ENCODE measurements at places on chromosomes 5 and 9.

DNA sequence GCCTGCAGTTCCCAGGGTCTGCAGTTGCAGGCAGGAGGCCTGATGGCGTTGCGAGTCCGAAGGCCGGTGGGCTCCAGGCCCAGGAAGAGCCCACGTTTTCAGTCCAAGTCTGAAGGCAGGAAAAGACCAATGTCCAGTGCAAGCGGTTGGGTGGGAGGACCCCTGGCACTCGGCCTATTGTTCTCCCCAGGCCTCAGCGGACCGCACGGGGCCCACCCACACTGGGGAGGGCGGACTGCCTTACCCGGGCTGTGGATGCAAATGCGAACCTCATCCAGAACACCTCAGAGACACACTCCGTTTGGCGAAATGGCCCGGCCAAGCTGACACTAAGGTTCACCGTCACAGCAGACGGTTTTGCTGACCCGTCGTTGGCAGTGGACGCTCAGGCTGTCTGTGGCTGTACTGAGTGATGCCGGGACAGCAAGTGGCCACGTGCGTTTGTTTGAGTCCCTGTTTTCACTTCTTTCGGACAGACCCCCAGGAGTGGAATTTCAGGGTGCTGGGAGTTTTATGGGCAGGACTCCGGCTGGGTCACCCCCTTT, 10.2 kb upstream of the SEC16A start:
- DNase-seq, result no peak

GRCh38 chr5:160747987-160748386, 104.0 kb downstream of the ATP10B start:
- no peak for DNase-seq

DNA sequence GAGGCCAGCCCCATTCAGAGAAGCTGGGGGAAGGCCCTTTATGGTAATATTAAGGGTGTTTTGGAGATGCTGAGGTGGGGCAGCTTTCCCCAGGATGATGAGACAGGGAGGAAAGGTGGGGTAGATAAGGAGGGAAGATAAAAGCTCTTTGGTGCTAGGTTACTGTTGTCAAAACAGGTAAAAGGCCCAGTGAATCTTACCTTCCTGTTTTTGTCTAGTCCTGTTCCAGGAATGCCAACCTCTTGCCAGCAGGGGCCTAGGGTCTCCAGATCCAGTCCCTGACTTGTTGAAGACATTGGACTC, 797 bp upstream of the CCL27 start:
- DNase-seq, result no peak

DNA sequence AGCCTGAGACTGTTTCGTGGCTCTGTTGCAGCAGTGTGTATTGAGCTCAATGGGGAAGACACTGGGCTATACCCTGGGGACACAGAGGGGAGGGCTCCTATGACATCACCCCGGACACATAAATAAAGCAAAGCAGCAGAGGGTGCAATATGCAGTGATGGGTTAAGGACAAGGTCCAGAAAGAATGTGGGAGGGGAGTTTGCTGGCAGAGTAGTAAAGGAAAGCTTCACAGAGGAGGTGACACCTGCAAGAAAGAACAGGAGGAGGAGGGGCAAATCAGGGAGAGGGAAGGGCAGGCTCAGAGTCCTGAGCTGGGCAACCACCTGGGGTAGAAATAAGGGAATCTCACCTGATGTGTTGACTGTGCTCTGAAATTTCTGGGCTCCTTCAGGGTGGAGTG, 35.3 kb upstream of the CDKN2AIPNL start:
- DNase-seq, result no peak

- DNase-seq, result no peak
Observed at GRCh38 chr9:121853617-121854395, 202.4 kb downstream of the DAB2IP start.

DNA sequence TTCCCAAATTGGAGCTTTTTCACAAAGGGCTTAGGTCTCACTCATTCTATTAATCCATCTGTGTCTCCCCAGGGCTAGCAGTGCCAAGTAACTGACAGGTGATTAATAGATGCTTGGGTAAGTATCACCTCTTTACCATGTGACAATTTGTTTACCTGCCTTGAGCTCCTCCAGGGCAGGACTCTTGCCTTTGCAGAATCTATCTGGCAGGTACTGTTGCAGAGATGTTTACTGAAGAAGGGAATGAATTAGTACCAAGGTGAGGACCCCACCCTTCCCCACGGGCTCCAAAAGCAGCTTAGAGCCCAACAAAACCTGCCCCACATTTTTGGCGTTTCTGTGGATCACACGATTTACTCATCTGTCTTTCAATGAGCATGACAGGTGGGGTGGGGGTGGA, 698 bp upstream of the TGFBI start:
- DNase-seq, result no peak

- no peak for DNase-seq
Observed at GRCh38 chr9:127144670-127145445, 22.4 kb upstream of the ANGPTL2 start.

DNA sequence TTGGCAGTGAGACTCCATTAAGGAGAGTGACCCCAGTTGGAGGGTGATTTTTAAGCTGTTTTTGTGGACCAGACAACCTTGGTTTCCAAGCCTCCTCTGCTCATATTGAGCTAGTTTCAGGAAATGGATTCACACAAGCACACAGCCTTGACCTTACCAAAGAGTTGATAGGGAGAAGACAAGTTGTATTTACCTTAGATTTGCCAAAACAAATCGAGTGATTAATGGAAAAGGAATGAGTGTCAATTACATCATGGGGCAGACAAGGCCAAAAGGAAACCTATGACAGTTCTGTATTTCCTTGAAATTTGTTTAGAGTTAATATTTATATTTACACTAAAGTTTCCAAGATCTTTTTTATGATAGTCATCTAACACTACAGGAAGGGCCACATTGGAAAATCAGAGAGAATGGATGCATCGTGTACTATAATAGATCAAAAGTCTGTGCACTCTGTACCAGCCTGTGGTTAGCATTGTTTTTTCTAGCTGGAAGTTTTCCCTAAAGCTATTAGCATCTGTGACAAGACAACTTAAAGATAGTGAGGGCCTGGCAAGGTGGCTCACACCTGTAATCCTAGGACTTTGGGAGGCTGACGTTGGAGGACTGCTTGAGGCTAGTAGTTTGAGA, 86.0 kb upstream of the FER start:
- DNase-seq, result no peak

GRCh38 chr9:12230708-12231107, 462.5 kb upstream of the TYRP1 start:
- DNase-seq, result no peak

DNA sequence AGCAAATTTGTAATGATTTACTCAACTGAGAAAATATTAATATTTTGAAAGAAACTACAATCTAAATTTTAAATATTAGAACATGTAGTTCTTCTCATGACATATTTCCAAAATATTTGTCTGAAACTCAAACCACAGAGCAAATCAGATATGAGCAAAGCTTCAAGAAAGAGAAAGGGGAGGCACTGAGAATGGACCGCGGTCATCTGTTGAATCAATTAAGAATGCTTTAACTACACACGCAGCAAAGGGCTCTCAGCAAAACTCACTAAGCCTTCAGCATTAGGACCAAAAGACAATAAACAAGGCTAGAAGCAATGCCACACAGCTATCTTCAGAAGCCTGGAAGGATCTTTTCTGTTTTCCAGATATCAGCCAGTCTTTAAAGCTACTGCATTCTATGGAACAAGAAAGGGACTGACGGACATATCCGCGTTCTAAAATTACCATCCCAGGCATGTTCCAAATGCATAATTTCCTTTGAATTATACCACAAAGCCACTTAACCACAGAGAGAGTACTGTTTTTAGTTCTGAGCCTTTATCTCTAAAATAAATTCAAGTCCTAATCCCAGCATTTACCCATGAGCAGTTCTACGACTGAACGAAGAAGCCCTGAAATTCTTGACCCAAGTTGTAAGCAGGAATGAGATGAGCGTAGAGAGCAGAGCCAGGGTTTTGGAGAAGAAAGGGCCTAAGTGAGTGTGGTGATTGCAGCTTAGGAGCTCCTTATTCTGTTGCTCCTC, 513.5 kb downstream of the AGTPBP1 start:
- DNase-seq, result no peak

GRCh38 chr9:93223260-93224180, 39.6 kb downstream of the WNK2 start:
- no peak for DNase-seq

GRCh38 chr5:161105525-161105924, 253.5 kb upstream of the ATP10B start:
- DNase-seq, result no peak

GRCh38 chr9:98818764-98819163, 11.3 kb downstream of the GALNT12 start:
- DNase-seq, result no peak

DNA sequence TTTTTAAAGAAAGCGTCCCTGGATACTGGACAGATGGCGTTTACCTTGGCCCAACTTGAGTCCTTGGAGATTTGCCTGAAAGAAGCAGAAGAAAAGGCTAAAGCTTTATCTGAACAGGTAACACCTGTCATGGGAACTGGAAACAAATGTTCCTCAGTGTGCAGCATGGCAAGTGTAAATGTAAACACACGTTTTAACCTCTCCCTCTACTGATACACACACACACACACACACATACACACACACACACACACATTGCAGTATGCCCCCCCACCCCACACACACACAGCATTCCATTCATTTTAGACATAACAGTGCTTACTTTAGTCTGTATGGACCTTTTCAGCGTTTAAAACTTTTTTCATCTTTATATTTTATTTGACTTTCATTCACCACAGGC, 51.1 kb downstream of the CCDC192 start:
- no peak for DNase-seq

GRCh38 chr5:42927730-42928129, 112.4 kb downstream of the ANXA2R start:
- no peak for DNase-seq

DNA sequence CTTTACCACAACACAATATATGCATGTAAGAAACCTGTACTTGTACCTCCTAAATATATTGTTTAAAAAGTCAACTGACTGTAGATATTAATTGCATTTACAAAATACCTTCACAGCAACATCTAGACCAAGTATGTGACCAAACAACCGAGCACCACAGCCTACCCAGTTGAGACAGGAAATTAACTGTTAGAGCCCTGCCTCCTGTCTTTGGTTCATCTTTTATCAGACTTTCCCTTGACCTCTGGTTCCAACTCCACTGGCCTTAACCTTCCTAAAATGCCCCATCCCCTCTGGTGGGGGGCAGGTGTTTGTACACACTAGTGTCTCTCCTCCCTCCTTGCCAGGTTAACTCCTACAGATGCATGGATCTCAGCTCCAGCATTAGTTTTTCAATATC, 155.0 kb upstream of the PANK3 start:
- DNase-seq, result no peak

DNA sequence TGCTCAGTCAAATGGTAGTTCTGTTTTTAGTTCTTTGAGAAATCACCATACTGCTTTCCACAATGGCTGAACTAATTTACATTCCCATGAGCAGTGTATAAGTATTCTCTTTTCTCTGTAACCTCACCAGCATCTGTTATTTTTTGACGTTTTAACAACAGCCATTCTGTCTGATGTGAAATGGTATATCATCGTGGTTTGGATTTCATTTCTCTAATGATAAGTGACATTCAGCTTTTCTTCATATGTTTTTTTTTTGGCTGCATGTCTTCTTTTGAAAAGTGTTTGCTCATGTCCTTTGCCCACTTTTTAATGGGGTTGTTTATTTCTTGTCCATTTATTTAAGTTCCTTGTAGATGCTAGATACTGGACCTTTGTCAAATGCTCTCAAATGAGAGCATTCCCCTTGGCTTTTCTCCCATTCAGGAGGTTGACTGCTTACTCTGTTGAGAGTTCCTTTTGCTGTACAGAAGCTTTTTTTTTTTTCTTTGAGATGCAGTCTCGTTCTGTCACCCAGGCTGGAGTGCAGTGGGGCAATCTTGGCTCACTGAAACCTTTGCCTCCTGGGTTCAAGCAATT, 58.7 kb upstream of the RGMB start:
- DNase-seq, result no peak

- DNase-seq, result peak; percentile 62
Observed at GRCh38 chr5:32446630-32447029, 2.1 kb upstream of the ZFR start.

DNA sequence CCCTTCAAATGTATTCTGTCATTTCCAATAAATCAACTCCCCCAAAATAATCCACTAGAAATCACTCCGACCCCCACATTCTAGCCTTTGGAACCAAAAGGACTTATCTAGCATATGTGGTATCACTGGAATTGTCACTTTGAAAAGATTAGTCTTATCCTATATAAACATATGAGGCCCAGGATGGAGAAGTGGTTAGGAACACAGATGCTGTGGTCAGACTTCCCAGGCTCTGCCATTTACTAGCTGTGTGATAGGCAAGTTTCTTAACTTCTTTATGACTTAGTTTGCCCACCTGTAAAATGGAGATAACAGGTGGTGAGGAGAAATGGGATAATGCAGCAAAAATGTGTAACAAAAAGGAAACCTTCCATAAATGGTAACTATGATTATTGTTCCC, 62.0 kb upstream of the GLRX start:
- DNase-seq, result no peak

- DNase-seq, result no peak
Observed at GRCh38 chr9:98887918-98888510, 55.7 kb upstream of the COL15A1 start.

DNA sequence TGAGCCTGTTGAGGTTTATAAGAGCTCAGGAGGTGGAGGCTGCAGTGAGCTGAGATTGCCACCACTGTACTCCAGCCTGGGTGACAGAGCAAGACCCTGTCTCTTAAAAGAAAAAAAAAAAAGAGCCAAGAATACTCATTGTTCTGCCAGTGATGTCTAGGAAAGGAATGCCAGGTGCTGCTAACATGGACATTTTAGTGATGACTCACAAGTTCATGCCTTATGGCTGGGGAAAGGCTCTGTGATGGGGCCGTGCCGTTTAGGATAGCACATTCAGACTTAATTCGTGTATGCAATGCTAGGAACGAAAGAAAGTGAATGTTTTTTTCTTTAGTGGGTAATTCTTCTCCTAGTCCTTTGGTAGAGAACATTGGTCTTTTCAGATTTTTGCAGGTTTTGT, 134.2 kb downstream of the ARHGAP26 start:
- no peak for DNase-seq

DNA sequence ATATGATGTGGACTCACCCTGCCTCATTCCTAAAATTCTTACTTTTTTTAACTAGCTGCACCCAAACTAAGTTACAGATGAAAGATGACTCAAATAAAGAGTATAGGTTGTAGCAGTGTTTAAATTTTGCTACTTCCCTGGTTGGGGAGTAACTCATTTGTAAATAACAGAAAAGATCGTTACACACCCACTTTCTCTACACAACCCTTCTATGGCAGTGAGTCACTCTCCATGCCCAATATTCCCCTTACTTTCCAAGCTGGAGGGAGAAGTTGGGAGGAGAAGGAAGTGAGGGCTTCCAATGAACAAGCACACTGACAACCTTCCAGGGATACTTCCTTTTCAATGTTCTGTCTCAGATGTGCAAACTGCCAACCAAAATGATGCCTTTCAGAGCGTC, 1.9 kb downstream of the RASEF start:
- no peak for DNase-seq

GRCh38 chr5:89929834-89930233, 479.7 kb downstream of the CETN3 start:
- DNase-seq, result no peak

GRCh38 chr5:163963881-163964280, 458.5 kb downstream of the MAT2B start:
- peak; percentile 66 for DNase-seq
